Stomach (tissue), 19 donors: ENCODE measurements at places on chromosomes 16 and 17. TPM values are rescaled to one million over a fixed set of nuclear protein-coding genes. Genes with fewer than 3 reads are reported as not detected.

GRCh38 chr16:85819245-85819644 is 19.8 kb downstream of the COX4I1 start:
- DNase-seq = peak; percentile 91

Gene RNF112
- total RNA-seq = 1.7 TPM

- DNase-seq = no peak
These were observed 41.6 kb upstream of the HNF1B start for GRCh38 chr17:37786481-37786880.

DNA sequence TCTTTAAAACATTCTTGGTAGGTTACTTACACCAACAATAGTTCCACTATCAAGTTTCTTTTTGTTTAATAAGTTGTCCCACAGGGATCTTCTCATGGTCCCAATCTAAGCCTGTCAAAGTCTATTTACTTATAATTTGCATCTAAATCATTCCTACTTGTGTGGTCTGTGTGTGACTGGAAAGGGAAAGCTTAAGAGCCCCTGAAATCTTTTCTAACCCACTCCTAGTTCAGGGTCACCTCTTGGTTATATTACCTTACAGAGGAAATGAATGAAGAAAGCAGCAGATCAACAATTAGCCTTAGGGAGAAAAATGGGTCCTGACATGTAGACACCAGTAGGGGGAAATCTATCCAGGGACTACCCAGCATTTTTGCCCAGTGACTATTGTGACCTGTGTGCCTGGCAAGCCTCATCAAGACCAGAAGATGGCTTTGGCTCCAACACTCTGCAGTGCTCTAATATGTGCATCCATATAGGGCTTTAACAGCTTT is 110.4 kb upstream of the HAS3 start:
- DNase-seq = no peak

DNA sequence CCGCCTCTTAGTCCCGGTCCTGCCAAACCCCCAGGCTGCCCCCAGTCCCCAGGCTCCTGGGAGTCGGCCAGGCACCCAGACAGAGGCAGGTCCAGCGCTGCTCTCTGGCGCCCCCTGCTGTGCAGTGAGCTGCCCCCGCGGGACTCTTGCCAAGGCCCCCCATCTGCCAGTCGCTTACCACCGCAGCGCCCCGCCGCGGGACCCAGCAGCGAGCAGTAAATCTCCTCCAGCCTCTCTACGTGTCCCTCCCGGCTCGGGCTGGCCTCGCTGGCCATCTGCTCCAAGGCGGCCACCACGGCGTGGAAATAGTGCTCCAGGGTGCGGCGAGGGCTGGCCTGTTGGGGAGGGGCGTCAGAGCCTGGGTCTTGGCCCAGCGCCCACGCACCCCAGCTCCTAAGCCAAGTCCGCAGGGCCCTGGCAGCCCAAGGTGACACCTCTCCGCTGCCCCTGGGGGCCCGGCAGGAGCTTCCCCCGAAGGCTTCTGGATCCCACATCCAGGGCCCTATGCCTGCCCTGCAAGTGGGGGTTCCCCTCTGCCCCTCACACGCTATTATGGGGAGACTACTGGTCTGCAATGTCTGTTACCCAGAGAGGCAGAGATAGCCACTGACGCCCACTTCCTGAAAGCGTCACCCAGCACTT is 33.7 kb upstream of the MFSD6L start:
- DNase-seq = no peak

DNA sequence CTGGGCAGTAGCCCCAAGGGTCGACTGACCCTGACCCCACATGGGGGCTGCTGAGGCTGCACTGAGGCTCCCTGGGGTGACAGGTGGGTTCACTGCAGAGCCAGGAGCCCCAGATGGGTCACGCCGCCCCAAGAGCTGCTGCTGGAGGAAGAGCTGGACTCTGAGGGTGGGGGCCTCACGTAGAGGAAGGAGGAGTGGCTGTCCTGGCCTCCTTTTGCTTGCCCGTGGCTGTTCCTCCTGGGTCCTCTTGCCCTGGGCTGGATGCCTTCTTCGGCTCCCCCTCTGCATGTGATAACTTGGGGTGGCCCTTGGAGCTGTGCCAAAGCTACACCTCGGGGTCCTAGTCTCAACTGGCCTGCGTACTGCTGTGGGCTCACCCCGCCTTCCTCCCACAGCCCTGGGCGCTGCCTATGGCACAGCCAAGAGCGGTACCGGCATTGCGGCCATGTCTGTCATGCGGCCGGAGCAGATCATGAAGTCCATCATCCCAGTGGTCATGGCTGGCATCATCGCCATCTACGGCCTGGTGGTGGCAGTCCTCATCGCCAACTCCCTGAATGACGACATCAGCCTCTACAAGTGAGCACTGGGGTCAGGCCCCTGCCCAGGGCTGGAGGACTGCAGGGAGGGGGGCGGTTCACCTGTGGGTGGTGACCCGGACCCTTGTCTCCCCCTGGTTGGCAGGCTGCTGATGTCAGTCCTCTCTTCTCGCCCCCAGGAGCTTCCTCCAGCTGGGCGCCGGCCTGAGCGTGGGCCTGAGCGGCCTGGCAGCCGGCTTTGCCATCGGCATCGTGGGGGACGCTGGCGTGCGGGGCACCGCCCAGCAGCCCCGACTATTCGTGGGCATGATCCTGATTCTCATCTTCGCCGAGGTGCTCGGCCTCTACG is 1.1 kb upstream of the AMDHD2 start:
- no peak for DNase-seq

GRCh38 chr17:34269969-34270368 is at the start of gene CCL7:
Gene CCL7, plus strand, starts transcription at chr17:34270221. Its CDS starts 70 bp downstream, at chr17:34270291.
- DNase-seq = no peak

DNA sequence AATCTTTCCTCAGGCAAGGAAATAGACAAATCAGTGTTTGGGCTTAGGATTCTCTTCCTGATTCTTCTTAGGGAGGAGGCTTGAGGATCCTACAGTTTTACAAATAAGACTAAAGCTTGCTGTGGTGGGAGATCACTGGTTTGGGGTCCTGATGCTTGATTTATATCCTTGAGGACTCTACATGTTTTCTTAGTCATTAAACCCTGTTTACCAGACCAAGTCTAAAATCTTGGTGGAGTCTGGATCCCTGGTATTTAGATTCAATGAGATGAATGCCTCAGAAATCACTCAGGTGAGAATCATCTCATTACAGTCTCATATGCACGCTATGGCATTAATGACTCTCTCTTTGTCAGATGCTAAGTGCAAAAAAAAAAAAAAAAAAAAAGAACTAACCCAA is 304.3 kb upstream of the SALL1 start:
- no peak for DNase-seq

GRCh38 chr16:65069766-65070165 is 52.1 kb downstream of the CDH11 start:
- no peak for DNase-seq

GRCh38 chr17:38330941-38331411 is 12.8 kb downstream of the GPR179 start:
- DNase-seq = no peak

Gene ATP5PD
- total RNA-seq = 201 TPM

- DNase-seq = no peak
These were observed 22.4 kb upstream of the LGALS9 start for GRCh38 chr17:27608328-27609230.

DNA sequence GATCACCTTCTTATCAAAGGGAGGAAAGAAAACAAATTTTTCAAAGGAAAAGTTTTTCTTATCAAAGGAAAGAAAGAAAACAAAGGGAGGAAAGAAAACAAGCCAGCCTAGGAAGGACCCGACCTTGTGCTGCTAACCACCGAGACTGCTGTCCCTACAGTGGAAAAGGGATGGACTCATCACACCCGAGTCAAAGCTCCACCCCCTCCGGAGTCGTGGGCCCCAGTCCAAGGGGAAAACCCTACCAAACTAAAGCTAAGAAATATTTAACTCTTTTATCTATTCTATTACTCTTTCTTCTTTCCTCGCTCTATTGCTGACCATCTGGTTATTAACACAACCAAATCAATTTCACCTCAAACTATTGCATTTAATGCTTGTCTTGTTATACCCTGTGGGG is 6.1 kb upstream of the ENDOV start:
- DNase-seq = peak; percentile 59

Gene CAPNS2
- not detected for total RNA-seq

Gene AHSP
- 4.8 TPM for total RNA-seq

GRCh38 chr17:76530095-76530723 is 7.3 kb downstream of the CYGB start:
- peak; percentile 83 for DNase-seq

DNA sequence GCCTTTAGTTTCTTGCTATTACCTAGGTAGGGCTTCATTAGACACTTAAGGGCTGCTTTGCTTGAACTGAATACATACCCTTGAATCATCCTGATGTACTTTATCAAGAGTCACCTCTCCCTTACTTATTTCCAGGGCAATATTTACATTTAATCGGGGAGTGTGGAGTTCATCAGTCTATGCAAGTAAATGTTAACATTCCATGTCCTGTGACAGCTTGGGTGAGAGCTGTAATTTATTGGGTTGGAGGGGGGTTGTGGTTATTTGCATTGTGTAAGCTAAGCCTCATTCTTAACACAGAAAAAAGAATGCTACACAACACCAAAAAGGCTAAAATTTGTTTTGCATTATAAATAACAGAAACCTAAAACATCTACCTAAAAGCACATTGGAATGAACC is 16.7 kb downstream of the KCNJ16 start:
- DNase-seq = peak; percentile 34

Gene SPNS1
- 6.1 TPM for total RNA-seq
